Daoy (cell line): ENCODE measurements at places on chromosomes 16 and 17. TPM values are rescaled to one million over a fixed set of nuclear protein-coding genes. Genes with fewer than 3 reads are reported as not detected.

Gene NHLRC4
- 0.17 TPM in 1 of 2 replicates, not detected in the other for total RNA-seq

Gene HBA1
- total RNA-seq, result not detected in 2 replicates

Gene EFNB3
- total RNA-seq, result 1.0 and 2.1 TPM in 2 replicates

Gene TMEM238L
- not detected in 2 replicates for total RNA-seq

Gene TP53TG3C
- 0.69 and 3.5 TPM in 2 replicates for total RNA-seq

Gene G6PC1
- not detected in 2 replicates for total RNA-seq

Gene STAC2
- 0.06 TPM in 1 of 2 replicates, not detected in the other for total RNA-seq

Gene AIPL1
- not detected in 2 replicates for total RNA-seq

Gene RNF43
- total RNA-seq, result 0.57 and 1.5 TPM in 2 replicates

Gene TBCD
- total RNA-seq, result 21.5 and 23.0 TPM in 2 replicates
